ENCODE measurements at places on chromosomes 11 and 22. TPM values are rescaled to one million over a fixed set of nuclear protein-coding genes. Genes with fewer than 3 reads are reported as not detected.

DNA sequence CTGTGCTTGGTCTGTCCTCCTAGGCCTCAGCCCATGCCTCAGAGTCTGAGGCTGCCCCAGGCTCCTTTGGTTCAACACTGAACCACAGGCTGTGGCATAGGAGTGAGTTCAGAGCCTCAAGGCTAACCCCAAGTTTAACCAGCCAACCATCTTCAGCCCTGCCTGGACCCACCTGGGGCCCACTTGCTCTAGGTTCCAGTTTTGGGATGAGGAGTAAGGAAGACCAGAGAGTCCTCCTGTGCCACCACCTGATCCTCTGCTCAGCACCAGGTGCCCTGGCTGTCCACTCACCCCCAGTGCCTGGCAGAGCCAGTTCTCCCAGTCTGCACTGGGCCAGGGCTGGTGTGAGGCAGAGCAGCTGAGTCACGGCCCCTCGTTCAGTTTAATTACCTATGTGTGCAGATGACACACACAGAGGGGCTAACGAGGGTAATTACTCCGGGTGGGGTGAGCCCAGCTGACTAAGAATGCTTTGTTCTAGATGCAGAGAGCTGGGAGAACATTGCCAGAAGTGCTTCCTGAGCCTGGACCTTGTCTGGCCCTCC lies 12.0 kb upstream of the TMPRSS13 start:
- DNase-seq, result peak; percentile 83

DNA sequence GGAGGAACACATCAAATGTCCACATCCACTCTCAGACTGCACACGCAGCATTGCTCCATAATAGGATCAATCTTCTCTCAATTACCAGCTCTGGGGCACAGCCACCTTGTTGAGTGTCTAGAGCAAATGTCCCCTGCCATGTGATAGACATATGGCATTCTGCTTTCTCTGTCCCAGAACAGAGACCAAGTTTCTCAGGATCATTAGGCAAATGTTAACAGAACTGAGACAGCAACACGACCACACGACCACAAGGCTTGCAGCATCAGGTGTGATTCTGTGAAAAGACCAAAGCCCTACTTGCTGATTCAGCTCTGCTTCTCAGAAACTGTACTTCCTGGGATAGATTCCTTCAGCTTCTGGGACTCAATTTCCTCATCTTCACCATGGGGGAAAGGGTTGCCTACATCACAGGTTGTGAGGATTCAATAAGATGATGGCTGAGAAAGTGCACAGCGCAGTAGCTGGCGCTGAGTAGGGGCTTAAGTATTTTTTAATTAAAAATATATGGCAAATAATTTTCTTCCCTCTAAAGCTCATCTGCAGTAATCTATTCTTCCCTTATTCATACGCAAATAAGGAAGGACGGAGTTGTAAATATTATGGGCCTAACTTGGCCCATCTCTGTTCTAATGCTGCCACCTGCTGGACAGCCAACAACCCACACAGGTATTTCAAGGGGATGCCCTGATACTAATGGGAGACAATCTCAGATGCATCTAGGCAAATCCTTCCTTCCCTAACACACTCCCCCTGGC lies 54.3 kb upstream of the USP47 start:
- peak; percentile 67 for DNase-seq

DNA sequence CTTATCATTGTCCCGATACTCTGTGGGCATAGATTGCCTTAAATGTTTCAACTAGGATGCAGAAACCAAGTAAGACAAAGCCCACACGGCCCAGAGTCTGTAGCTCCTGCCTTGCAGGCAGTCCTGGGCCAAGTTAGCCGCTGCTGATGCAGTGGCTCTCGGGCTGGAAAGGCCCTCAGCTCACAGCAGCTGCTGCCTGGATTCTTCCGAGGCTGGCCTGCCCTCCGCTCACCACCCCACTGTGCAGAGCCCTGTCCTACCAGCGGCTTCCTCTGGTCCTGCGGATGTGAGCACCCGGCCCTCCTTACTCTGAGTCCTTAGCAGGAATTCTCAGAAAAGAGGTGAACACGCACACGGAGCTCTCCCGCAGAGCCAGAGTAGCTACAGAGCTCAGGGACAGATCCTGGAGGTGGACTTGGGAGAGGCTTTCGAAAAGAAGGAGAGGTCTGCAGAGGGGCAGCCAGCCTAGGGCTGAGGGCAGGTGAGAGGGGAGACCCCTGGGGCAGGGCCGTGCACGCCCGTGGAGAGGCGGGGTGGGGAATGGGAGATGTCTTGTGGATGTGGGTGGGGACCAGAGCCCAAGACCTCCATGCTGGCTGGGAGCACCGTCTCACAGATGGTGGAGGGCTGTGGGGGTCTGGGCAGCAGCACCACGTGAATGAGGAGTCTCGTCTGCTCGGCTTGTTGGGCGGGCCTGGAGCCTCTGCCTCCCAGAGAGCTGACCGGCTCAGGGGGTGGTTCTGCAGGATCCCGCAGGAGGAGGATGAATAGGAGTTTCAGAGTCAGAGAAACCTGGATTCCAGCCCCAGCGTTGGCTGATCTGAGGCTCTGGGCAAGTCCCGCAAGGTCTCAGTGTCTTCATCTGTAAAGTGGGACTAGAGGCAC lies 117.4 kb upstream of the B3GAT1 start:
- DNase-seq, result no peak

- DNase-seq, result no peak
These were observed 174.6 kb downstream of the CTTN start for GRCh38 chr11:70572974-70573260.

Gene ADAMTS15
- 0.13 TPM for total RNA-seq

Gene MUS81
- total RNA-seq, result 58.4 TPM

GRCh38 chr22:26435327-26436093 lies 6.5 kb downstream of the ASPHD2 start:
- no peak for DNase-seq

DNA sequence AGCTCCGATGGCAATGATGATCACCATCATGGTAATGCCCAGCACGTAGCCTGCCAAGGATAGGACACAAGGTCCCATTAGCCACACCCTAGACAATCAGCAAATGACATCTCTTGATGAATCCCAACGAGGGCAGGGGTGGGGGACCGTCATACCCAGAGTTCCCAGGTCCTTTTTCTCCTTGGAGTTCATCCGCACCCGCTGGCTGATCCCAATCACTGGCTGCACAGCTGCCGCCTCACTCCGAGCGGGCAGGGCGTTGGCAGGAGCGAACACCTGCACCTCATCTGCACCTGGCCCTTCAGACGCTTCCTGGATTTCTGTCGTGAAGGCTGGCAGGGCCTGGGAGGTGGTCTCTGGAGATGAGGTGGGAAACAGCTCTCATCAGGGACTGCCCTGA lies 2.9 kb downstream of the PIK3IP1 start:
- no peak for DNase-seq

Gene SAA4
- total RNA-seq, result not detected

Gene NAALAD2
- total RNA-seq, result not detected

- DNase-seq, result no peak
These were observed 72.4 kb upstream of the TMEM45B start for GRCh38 chr11:129743112-129743815.

GRCh38 chr22:38074181-38075104 lies 9.5 kb downstream of the SLC16A8 start:
- DNase-seq, result no peak

Gene RASL10A
- not detected for total RNA-seq

GRCh38 chr22:34973016-34973415 lies 92.9 kb upstream of the ISX start:
- no peak for DNase-seq

- no peak for DNase-seq
These were observed 356.9 kb upstream of the LRRC4C start for GRCh38 chr11:41816396-41816795.
